MM.1S (cell line): ENCODE measurements at places on chromosomes 5 and 9.

- DNase-seq, result no peak
- no peaks in the 10 kb centered on the region for H3K36me3 ChIP-seq
- H3K4me3 ChIP-seq, result no peak overlapping the region
- no peaks in the 10 kb centered on the region for H3K27me3 ChIP-seq
- no peak overlapping the region for H3K27ac ChIP-seq
Measured at GRCh38 chr5:156595132-156595787, 254.8 kb upstream of the PPP1R2B start.

- H3K27ac ChIP-seq, result no peak overlapping the region
- no peak overlapping the region for H3K4me3 ChIP-seq
- no peaks in the 10 kb centered on the region for H3K36me3 ChIP-seq
- H3K4me1 ChIP-seq, result no peaks in the 10 kb centered on the region
Measured at GRCh38 chr9:10661994-10662393, 49.2 kb upstream of the PTPRD start.

DNA sequence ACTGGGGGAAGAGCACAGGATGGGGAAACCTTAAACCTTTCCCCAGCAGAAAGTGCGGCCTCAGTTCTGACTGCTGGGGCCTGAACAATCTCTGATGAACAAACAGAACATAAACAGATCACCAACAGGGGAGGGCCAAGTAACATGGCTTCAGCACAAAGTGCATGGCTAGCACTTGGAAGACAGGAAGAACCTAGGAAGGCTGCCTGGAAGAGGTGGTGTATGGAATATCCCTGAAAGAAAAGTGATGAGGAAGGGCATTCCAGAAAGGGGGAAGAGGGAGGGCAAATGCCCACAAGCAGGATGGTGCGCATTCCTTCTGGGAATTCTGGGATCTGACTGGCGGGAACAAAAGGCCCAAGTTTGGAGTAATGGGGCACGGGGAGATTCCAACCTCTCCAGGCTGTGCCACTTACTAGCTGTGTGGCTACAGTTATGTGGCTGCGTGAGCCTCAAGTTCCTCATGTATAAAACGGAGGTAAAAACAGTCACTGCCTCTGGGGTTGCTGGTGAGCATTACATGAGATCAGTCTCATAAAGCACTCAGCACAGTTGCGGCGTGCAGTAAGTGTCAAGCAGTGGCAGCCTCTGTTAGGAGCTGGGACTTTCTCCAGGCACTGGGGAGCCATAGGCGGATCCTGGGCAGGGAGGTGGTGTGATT is 1.6 kb downstream of the PDGFRB start:
- no peaks in the 10 kb centered on the region for H3K27me3 ChIP-seq
- DNase-seq, result no peak
- no peak overlapping the region for H3K27ac ChIP-seq
- no peak overlapping the region for H3K4me3 ChIP-seq

- H3K4me1 ChIP-seq, result peaks cover 11% of the 10 kb centered on the region; the same call in 1 of the 2 replicates
- DNase-seq, result no peak
- H3K36me3 ChIP-seq, result no peaks in the 10 kb centered on the region
- H3K4me3 ChIP-seq, result no peak overlapping the region
- H3K27ac ChIP-seq, result no peak overlapping the region
- no peaks in the 10 kb centered on the region for H3K27me3 ChIP-seq
Measured at GRCh38 chr5:160674901-160675300, 177.1 kb downstream of the ATP10B start.

- no peak for DNase-seq
- H3K27ac ChIP-seq, result no peak overlapping the region
- H3K36me3 ChIP-seq, result no peaks in the 10 kb centered on the region
- H3K4me3 ChIP-seq, result no peak overlapping the region
- no peaks in the 10 kb centered on the region for H3K4me1 ChIP-seq
Measured at GRCh38 chr5:118290204-118290603, 698.1 kb downstream of the DTWD2 start.

- no peaks in the 10 kb centered on the region for H3K4me1 ChIP-seq
- no peak for DNase-seq
- H3K27ac ChIP-seq, result no peak overlapping the region
- no peak overlapping the region for H3K4me3 ChIP-seq
- peaks cover 11% of the 10 kb centered on the region; the same call in 1 of the 2 replicates for H3K27me3 ChIP-seq
- no peaks in the 10 kb centered on the region for H3K36me3 ChIP-seq
Measured at GRCh38 chr5:115179030-115179393, 9.3 kb upstream of the TRIM36 start.

- no peak overlapping the region for H3K27ac ChIP-seq
- no peaks in the 10 kb centered on the region for H3K27me3 ChIP-seq
- H3K4me3 ChIP-seq, result no peak overlapping the region
- no peaks in the 10 kb centered on the region; the same call in 1 of the 2 replicates for H3K36me3 ChIP-seq
Measured at GRCh38 chr9:20376731-20377375, 245.4 kb downstream of the MLLT3 start.

DNA sequence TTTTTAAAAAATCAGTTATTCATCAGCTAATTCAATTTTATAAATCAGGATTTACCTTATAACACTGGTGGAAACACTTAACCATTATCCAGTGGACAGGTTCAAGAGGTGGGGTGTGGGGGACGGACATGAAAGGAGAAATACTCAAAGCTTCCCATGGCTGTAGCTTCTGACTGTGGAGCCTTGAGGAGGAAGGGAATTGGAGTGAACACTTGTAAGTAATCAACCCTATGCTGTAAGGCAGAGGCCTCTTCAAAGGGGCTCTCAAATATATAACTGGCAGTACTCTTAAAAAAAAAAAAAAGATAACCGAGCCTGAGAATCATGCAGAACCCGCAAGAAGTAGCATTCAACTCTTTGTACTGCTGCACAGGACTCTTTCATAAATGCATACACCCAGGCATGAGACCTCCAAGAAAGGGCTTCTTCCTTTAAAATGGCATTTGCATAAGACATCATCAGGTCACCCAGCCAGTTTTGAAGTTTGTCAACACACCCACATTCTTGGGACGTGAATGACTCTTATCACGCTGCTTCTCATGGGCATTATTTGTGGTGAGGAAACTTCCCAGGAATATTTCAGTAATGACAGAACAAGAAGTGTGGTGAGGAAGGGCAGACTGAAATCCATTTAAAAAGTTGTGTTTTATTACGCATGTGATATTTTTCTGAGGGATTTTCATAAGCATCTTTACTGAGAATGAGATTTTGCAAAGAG is 8.1 kb downstream of the OSMR start:
- H3K27ac ChIP-seq, result no peak overlapping the region
- H3K4me3 ChIP-seq, result no peak overlapping the region
- DNase-seq, result no peak
- H3K4me1 ChIP-seq, result no peaks in the 10 kb centered on the region
- H3K27me3 ChIP-seq, result no peaks in the 10 kb centered on the region
